ENCODE measurements at places on chromosomes 7 and 10.

DNA sequence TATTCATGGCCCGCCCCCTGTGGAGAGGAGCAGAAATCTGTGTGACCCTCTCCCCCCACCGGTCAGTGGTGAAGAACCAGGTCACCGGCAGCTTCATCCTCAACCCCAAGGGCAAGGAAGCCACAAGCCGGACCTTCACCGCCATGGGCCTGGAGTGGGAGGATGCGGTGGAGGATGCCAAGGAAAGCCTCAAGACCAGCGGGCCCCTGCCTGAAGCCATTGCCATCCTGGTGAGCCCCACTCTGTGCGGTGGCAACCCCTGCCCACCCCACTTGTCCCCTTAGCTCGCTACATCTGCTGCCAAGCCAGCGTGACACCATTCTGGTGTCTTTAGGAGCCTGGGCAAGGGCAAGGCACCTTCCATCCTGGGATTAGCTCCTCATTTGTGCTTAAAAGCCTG is 35.4 kb downstream of the TBATA start:
- DNase-seq: no peak

GRCh38 chr7:110841840-110842545 is 248.9 kb upstream of the LRRN3 start:
- peak; percentile 72 for DNase-seq

DNA sequence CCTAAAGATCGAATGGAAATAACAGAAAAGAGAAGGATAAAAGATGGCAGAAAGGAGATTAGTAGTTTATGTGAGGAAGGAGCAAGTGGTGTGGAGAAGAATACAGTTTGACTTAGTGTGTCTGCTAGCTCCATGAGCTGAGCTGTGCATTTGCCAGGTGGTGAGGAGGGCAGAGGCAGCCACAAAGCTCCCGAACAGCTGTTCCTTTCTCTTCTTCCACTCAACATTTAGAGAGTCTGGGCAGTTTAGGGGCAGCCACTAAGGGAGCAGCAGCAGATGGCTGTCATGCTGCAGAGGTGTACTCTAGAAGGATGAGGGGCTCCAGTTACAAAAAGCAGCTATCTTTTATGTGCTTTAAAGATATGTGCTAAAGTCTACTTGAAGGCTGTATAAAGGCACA is 674.4 kb downstream of the GRM8 start:
- peak; percentile 98 for DNase-seq

DNA sequence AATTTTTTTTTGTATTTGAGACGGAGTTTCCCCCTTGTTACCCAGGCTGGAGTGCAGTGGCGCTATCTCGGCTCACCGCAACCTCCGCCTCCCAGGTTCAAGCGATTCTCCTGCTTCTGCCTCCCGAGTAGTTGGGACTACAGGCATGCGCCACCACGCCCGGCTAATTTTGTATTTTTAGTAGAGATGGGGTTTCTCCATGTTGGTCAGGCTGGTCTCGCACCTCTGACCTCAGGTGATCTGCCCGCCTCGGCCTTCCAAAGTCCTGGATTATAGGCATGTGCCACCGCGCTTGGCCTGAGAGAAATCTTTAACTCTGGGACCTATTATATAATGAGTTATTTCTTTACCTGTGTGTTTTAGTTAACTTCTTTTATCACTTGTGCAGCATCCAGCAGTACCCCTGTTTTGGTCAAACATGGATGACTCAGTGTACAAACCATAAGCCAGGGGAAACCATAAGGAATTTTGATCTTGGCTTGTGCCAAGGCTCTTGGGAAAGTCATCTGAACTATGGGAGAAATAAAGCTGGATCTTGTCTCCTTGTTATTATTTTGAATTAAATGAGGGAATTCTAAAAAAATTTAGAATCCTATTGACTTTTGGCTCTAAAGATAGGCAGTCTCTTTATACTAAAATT is 23.6 kb upstream of the ZRANB1 start:
- no peak for DNase-seq

GRCh38 chr10:48439581-48440041 is 133.1 kb downstream of the MAPK8 start:
- no peak for DNase-seq

DNA sequence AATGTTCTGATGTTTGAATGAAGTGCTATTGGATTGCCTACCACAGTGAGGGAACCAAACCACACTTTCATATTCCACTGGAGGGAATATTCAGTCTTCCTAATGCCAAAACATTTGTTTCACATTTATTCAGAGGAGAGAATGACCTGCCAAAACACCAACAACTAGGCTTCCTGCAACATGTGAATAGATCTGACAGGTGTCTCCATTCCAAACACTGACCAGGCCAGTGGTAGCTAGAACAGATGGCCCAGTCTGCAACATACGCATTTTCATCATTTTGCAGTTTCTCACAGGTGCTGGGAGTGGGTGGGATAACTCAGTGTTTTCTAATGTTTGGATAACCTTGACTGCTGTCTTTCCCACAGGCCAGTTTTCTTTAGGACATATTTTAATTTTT is 110.0 kb downstream of the RELN start:
- peak; percentile 11 for DNase-seq

All from NCI-H1092 treated with DMSO at 0.1 percent for 48 hours (cell line).